ENCODE measurements at places on chromosomes 7 and 10.

DNA sequence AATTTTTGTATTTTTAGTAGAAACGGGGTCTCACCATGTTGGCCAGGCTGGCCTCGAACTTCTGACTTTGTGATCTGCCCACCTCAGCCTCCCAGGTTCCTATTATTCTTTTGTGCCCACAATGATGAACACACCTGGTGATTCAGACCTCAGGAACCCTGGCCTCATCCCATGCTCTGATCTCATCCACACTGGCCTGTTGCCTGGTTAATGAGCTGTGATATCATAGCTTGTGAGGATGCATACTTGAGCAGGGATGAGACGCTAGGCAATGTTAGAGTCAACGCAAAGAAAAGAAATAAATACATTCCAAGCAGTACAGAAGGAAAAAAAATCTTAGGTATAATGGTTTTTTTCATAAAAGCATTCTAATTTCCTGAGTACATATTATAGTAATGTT is 82.4 kb upstream of the RNF32 start:
- DNase-seq, result no peak

DNA sequence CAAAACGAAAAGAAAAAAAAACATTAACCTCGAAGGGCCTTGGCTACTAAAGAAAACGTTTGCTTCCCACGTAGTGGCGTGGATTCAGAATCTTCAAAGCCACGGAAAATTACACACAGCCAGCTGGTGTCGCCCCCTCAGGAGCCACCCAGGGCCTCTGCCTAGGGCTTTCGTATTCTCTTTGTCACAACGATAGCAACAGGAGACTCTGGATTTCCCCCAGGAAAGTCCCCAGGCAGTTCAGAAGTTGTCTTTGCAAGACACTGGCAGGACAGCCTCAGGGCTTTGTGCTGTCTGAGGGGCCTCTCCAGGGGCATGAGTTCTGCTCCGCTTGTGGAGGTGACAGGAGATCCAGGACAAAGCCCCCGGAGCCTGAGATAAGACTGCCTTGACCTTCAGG is 150.2 kb upstream of the INSYN2A start:
- peak; percentile 24 for DNase-seq

DNA sequence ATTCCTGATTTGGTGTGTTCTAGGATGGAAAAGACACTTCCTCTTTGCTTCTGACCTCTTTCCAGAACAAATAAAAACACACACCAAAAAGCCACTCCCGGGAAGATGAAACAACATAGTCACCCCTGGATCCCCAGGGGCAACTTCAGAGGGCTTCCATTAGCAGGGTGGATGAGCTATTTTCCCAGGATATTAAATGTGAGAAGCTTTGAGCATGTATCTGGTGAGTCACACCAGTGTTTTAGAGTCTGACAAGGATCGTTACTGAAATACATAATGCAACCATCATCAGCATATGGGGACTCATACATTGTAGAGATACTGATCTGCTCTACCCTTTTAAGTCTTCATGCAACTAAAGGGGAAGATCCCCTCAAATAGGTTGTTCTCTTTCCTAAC is 115.5 kb upstream of the ZNF438 start:
- DNase-seq, result no peak

DNA sequence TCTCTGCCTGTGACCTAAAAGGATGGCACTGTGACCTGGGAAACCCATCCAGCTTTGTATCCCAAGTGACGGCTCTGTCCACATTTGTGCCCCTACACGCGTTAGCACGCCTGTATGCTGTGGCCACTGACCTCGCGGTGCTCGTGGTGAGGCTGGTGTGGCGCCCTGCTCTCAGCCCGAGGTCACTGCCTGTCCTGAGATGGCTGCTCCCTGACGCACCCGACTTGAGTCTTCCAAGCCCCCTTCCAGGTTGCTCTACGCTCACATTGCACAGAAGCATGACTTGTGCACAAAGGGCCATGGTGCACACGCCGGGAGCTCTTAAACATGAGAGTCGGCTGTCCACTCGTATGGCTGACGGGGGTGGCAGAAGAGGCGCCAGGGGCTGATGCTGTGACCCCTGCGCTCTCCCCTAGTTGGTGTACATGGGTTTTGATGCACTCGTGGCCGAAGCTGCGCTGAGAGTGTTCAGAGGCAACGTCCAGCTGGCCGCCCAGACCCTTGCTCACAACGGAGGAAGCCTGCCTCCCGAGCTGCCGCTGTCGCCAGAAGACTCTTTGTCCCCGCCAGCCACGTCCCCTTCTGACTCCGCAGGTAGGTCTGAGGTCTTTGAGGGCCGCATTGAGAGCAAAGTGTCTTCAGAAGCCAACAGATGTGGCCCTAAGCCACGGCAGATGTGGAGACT is 33.5 kb downstream of the WDR86 start:
- DNase-seq, result no peak

GRCh38 chr10:28970231-28970630 is 292.9 kb downstream of the BAMBI start:
- no peak for DNase-seq

DNA sequence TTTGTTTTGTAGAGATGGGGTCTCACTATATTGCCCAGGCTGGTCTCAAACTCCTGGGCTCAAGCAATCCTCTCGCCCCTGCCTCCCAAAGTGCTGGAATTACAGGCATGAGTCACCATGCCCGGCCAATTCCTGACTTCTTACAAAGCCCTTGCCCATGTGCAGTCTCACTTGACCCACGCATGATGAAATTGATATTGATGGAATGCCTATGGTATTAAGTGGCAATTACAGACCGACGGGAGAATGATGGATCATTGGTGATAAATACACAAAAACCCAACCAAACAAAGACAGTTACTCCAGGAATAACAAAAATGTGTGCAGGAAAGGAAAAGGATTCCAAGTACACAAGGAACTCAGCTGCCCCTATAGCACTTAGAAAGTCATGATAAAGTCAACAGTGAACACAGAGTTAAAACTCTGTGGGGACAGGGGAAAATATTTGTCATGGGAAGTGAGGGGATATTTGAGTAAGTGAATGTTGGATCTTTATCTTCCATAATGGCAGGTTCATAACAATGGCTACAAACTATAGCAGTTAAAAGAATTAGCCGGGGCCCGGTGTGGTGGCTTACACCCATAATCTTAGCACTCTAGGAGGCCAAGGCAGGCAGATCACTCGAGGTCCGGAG is 21.6 kb downstream of the HIP1 start:
- no peak for DNase-seq

GRCh38 chr10:121608469-121609190 is 10.4 kb upstream of the FGFR2 start:
- DNase-seq, result peak; percentile 64

DNA sequence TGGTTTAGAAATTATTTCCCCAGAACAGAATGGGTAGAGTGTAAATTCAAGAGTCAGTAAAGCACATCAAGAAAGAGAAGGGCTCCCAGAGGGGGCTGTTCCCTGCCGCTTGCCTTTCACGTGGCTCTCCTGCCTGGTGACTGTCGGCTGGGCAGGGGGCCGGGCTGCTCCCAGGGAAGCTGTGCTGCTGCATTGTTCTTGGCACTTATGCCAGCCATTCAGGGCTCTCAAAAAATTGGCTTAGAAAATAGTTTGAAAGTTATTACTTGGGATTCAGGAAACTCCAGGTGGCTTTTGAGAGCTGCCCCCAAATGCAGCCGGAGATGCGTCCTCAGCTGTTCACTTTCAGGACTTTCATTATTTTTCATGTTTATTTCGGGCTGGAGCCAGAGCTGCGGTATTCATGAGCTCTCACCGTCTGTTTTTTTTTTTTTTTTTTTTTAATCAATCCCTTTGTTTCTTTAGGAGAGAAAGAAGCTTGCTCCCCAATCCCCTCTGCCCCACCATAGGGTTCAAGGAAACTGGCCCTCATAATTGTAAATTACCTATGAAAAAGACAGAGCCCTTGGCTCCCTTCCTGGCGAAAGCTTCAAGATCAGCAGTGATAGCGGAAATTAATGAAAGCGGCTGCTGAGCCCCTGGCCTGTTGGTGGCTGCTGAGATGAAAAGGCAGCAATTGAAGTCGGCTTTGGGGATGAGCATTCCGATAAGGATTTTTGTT is 94.1 kb downstream of the SORCS3 start:
- no peak for DNase-seq

GRCh38 chr7:43022008-43022407 is 89.8 kb downstream of the MRPL32 start:
- DNase-seq, result no peak

GRCh38 chr10:15801641-15802040 is 58.7 kb downstream of the MINDY3 start:
- DNase-seq, result no peak

DNA sequence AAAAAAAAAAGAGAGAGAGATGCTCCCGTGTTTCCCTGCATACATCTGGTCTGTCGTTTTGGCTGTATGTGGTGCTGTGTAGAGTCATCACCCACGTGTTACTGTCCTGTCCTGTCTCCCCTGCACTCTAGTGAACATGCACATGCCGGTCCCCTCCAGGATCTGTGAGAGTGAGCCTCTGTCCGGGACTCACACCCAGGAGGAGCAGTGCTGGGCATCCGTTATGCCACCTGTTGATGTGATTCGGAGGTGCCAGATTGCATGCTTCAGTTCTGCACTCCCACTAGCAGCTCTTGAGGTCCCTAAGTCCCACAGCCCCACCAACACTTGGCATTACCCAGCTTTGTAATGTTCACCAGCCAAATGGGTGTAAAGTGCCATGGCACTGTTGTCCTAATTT is 16.4 kb downstream of the GHRHR start:
- no peak for DNase-seq

DNA sequence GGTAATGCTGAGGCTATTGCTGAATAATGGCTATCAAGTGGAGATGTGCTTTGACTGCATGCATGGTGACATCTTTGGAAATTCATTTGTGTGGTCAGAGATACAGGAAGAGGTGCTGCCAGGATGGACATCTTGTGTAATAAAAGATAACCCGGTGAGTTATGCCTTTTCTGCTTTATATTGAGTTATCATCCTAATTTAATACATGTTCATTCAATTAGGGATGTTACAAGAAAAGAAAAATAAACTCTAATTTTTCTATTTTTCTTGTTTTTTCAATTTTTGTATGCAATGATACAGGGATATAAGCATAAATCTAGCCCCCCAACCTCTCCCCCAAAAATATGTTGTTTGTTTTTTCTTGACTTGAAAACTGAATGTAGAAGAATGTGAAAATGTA is 26.4 kb upstream of the LMOD2 start:
- no peak for DNase-seq
